ENCODE measurements at places on chromosomes 2 and 18.

GRCh38 chr2:50143822-50144575 lies 887.9 kb downstream of the NRXN1 start:
- DNase-seq, result no peak

DNA sequence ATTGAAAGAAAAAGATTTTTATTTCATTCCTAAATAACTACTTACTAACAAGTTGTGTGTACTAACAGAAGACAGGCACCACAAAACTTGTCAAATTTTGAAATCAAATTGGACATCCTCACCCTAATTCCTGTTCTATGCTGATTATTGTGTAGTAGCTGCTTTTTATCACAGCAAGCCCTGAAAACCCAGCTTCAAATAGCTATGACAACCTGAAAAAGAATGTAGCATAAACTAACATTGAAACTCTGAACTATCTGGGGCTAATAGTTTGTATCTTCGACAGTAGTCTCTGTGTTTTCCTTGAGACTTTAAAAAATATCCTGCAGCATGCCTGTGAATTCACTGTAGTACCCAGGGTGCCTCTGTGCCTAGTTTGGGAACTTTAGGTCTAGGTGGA lies 122.6 kb downstream of the WDPCP start:
- DNase-seq, result no peak

DNA sequence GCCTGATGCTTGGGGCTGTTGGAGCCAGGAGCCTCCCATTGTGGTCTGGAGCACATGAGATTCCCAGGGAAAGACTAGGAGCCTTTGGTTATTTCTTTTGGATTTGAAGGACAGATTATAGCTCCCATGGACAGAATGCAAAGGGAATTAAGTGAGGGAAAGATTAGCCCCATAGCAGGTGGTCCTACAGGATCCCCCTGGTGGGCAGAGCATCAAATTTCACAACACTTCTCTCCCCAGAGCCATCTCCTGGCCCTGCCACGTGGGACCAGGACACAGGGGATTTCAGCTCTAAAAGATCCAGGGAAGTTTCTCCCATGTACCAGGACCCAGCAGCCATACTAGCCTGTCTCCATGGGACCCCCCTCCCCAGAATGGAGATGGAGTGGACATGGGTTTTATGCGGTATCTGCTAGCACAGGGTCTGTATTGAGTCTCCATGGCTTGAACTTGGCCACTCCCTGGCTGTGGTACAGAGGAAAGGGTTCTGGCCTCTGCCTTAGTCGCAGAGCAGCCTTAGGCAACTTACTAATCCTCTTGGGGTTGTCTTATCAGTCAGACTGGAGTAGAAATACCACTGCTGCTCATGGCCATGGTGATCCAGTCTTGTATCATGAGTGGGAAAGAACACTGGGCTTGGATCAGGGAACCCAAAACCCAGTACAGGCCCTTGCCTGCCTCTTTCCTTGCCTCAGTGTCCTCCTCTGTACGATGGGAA lies 6.8 kb upstream of the PLB1 start:
- DNase-seq, result no peak

- DNase-seq, result no peak
Measured at GRCh38 chr2:77479895-77480294, 42.3 kb downstream of the LRRTM4 start.

DNA sequence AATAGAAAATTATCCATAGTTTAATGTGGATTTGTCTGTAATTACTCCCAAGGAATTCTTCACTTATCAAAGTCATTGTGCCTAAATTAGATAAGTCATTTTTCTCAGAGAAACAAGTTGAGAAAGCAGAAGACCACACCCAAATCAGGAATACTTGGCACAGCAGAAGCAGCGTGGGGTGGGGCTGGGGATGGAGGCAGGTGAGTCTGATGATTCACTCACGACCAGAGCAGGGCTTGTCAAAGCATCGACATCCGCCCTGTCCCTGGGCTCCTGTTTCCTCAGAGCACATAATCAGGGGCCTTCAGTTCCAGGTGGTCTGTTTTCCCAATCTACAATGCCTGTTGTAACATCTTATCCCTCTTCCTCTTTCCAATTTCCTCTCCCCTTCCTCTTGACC lies 31.5 kb upstream of the COLEC12 start:
- no peak for DNase-seq

DNA sequence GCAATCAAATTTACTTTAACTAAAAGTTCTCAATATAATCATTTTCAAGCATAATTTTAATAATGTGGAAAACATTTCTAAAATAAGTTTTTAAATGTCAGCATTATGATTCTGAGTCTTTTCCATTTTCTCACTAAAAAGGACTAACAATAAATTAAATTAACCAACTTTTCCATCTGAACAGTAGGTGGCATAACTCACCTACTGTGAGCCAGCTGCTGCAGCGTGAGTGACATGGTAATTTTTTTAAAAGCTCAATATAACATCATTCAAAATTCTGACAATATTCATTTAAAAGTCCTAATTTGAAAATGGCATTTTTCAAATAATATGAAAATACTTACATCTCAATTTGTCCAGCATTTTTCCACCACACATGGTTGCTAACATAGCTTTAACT lies 66.5 kb downstream of the DTNB start:
- no peak for DNase-seq

GRCh38 chr2:134217351-134217750 lies 36.5 kb upstream of the MGAT5 start:
- no peak for DNase-seq

- DNase-seq, result no peak
Measured at GRCh38 chr2:82259551-82259950, 1955.0 kb upstream of the LRRTM1 start.

DNA sequence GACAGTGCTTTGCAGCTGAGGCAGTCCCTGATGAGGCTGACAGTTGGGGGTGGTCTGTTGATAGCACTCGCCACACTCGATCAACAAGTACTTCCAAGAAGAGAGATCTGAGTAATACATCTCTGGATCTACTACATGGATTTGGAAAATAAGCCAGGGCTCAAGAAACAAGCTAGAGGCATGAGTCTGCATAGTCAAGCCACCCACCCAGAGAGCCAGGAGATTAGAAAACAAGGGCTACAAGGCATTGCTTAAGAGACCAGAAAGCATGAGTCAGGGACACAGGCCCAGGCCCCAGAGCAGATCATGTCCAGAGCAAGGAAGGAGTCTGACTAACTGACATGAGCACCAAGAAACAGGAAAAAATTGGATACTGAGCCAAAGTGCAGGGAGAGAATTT lies 196.9 kb upstream of the CWC22 start:
- DNase-seq, result no peak

DNA sequence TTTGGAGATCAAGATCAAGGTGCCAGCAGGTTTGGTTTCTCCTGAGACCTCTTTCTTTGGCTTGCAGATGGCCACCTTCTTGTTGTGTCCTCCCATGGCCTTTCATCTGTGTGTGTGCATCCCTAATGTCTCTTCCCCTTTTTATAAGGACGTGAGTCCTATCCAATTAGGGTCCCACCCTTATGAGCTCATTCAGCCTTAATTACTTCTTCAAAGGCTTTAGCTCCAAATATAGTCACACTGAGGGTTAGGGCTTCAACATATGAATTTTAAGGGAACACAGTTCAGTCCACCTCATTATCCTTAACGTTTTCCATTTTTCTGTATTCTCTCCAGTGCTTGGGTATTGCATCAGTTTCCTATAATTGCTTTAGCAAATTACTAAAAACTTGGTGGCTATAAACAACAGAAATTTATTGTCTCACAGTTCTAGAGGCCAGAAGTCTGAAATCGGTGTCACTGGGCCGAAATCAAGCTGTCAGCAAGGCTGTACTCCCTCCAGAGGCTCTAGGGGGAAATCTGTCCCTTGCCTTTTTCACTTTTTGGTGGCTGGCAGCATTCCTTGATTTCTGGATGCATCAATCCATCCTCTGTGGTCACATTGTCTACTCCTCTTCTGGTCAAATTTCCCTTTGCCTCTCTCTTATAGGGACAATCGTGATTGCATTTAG lies 34.1 kb downstream of the CDC42EP3 start:
- DNase-seq, result no peak

DNA sequence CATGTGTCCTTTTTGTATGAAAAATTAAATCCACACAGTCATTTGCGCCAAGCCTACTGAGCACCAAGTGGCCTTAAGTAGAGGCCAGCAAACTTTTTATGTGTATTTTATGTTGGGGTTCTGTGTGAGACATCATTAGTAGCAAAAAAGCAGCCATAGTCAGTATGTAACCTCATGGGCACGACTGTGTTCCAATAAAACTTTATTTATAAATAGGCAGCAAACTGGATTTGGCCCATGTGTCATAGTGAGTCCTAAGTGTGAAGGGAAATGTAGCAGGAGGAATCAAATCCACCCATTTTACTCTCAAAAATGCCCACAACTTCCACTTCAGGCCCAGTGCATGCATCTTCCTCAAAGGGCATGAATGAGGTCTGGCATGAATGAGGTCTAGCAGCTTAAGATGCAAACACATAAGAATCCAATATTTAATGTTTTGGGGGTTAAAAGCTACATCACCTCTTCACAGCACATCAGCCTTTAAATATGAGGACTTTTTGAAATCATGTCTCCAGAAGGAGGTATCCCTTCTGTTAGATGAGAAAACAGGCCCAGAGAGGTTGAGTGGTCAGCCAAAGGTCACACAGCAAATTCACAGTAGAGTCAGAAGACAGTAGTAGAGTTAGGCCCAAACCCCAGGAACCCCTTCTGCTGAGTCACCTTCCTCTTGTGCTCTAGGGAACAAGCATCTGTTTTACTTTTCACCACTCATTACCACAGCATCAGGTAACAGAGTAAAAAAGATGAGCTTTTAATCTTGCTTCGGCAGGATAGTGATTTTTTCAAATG lies 45.6 kb downstream of the MREG start:
- no peak for DNase-seq

GRCh38 chr18:58980991-58981390 lies 116.3 kb downstream of the ZNF532 start:
- no peak for DNase-seq

- no peak for DNase-seq
Measured at GRCh38 chr2:154537024-154537423, 161.5 kb upstream of the KCNJ3 start.

DNA sequence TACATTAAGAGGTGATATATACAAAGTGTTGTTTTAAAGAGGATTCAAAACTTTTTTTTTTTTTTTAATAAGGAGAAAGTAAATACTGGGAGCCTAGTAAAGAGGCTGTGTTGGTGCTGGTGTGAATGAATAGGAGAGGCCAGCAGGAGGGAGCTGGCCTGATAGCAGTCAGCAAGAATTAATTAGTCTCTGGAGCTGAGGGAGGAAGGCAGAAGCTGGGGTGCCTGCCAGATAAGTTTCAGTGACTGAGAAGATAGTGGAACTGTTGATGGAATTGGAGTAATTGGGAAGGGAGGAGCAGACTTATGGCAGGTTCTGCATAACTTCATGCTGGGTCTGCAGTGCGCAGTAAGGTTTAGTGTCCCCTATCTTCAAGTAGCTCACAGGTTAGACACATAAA lies 36.2 kb upstream of the SNORC start:
- no peak for DNase-seq

GRCh38 chr2:240791221-240791800 lies 28.7 kb downstream of the KIF1A start:
- DNase-seq, result no peak

DNA sequence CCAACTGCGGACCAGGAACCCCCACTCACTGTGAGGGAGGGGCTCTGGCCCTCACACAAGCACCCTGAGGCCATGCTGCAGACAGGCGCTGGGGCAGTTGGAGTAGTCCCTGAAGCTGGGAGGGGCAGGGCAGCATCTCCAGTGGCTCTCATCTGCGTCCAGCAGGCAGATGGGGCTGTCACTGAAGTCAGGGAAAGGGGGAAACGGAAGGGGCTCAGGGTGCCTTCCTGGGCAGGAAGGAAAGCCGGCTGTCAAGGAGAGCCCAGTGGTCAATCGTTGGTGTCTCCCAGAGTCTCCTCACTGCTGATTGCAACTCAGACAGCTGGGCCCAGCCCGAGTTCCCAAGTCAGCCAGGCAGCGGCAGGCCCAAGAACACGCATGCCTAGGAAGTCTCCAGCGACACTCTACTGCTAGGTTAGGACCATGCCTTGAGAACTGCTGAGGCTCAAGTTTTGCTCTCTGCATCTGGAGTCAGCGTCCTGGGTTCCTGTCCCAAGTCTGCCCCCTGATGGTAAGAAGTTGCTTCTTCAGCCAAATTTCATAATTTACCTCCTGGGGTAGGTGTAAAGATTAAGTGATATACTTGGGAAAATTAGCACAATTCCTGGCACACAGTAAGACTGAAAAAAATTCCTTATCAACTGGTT lies 27.4 kb upstream of the NMUR1 start:
- DNase-seq, result peak; percentile 24

DNA sequence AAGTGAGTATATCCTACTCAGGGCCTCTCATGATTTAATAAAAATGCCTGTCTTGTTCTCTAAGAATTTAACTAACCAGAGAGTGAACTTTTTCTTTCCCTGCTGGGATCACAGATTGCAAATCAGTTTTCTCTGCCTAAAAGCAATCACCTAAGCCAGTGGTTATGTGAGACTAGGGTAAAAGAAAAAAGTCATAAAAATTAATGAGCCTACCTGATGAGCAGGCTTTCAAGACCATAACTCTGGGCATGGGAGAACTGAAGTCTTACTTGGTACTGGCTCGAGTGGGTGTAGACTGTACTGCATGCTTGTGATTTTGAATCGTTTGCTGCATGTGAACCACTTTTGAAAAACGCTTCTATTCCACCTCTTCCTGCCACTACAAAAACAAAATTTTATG lies 1677.0 kb upstream of the LRRTM1 start:
- no peak for DNase-seq

GRCh38 chr2:36338827-36339145 lies 16.8 kb upstream of the CRIM1 start:
- DNase-seq, result no peak

GRCh38 chr18:64275593-64276300 lies 126.9 kb upstream of the LINC00305 start:
- DNase-seq, result no peak

DNA sequence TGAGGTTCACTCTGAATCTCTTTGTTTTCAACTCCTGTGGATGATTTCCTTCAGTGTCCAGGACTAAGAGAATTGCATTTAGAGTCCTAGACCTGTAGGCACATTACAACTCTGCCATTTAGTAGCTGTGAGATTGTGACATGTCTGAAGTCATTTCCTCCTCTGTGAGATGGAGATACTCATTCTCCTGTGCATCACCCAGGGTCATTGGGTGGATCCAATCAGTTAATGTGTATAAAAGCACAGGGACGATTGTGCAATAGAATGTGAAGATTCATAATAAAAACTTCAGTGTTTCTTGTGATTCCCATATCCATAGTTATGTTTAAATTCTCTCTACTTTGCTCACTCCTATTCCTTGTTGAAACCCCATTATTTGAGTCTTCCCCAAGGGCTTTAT lies 113.6 kb downstream of the DIS3L2 start:
- DNase-seq, result no peak
